AG08395 (cell line): ENCODE measurements at places on chromosomes 2 and 18.

- no peak for DNase-seq
Measured at GRCh38 chr2:16303761-16304160, 361.9 kb downstream of the CYRIA start.

- DNase-seq, result no peak
Measured at GRCh38 chr2:177084607-177085006, 128.0 kb upstream of the HNRNPA3 start.

GRCh38 chr2:34652636-34653035, 1053.5 kb upstream of the FAM98A start:
- no peak for DNase-seq

- DNase-seq, result no peak
Measured at GRCh38 chr2:219991116-219991515, 363.7 kb downstream of the SLC4A3 start.

- DNase-seq, result no peak
Measured at GRCh38 chr2:61463769-61464475, 7.0 kb downstream of the USP34 start.

GRCh38 chr18:48270929-48271328, 138.3 kb downstream of the ZBTB7C start:
- DNase-seq, result no peak

GRCh38 chr2:191758518-191759507, 80.9 kb downstream of the NABP1 start:
- DNase-seq, result peak; percentile 55

DNA sequence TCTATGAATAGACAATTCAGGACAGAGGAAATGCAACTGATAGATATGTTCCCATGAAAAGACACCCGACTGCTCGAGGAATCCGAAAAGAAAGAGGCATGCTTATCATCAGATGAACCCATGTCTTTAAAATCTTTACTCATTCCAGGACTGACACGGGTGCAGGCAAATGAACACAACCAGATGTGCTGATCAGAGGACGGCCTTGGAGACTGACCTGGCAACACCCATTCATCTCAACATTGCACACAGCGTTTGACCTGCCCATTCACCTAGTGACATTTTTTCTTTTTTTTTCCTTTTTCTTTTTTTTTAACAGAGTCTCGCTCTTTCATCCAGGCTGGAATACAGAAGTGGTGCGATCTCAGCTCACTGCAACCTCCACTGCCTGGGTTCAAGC, 377.5 kb downstream of the EIPR1 start:
- no peak for DNase-seq

- DNase-seq, result peak; percentile 69
Measured at GRCh38 chr2:174561283-174561971, 36.2 kb downstream of the WIPF1 start.

DNA sequence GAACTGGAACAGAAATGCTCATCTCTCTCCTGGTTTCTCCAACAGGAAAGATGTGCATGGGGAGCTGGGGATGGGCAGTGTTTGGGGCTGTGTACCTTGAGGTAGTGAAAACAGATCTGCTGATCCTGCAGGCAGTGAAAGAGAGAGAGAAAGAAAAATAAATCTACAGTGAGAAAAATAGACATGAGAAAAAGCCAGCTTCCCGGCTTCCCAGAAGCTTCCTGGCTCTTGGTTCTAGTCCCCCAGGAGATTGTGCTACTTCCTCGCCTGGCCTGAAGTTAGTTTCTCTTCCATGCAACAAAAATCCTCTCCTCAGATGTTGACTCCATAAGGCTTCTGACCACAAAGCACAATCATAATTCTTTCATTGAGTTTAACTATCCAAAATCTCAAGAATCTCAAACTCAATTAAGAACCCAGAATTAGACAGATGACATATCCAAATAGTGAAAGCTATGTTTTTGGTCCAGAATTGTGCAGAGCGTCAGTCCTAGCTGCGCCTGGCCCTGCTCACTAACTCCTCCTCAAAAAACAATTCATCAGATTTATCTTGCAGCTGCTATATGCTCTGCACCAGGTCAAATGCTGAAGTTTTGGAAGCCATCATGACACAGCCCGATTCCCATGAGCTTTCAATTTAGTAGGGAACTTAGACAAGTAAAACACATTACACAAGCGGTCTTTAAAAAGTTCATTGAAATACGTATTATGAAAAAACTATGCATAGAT, 20.1 kb upstream of the NAB1 start:
- DNase-seq, result no peak

DNA sequence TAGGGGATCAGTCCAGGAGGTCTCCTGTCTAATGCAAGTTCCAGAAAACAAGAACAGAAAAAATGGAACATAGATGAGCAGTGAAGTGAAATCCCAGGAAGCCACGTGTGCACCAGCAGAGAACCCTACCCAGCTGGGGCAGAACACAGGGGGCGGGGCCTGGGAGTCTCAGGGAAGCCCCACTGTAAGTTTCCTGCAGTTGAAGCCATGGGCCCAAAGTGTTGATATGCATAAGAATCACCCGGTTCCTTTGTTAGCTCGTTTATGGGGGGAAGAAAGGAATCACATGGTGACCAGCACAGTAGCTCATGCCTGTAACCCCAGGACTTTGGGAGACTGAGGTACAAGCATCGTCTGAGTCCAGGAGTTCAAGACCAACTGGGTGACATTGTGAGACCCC, 131.3 kb downstream of the INO80D start:
- DNase-seq, result no peak

GRCh38 chr2:213934560-213934959, 476.3 kb upstream of the VWC2L start:
- peak; percentile 4 for DNase-seq

- no peak for DNase-seq
Measured at GRCh38 chr2:221649051-221649775, 77.1 kb upstream of the EPHA4 start.

DNA sequence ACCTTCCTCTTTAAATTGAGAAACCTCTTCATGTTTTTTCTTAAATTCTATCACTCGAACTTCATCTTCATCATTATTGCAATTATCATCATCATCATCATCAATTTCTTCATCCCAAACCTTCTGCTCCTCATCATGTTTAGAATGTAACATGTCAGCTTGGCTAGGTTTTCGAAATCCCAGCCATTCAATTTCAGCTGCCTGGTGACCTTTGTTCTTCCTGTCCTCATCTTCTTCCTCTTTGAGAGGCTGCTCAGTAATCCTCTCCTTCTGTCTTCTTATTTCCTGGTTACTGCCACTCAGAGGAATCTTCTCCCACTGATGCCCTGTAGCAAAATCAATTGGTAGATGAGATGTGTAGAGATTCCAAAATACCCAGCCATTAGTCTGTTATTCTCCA, 4.2 kb downstream of the ERMN start:
- no peak for DNase-seq

- no peak for DNase-seq
Measured at GRCh38 chr2:133484784-133485183, 83.5 kb downstream of the NCKAP5 start.

GRCh38 chr2:121476684-121477083, 54.0 kb upstream of the RNU4ATAC start:
- DNase-seq, result no peak

DNA sequence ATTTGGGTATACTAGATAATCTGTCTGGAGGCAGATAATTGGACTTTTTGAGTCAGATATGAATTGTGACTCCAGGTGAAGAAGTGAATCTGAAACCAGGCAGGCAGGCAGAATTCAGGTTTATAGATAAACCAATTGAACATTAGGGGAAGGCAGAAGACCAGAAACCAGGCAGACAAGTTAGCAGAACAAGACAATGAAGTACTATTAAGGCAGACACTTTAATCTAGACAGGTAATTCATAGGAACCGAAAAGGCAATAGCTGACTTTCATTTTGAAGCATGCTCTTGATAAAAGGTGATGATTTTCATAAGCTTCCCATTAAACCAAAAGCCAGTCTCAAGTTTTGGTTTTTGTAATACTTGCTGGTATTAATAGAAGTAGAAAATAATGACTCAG, 19.3 kb upstream of the SLC4A10 start:
- no peak for DNase-seq

GRCh38 chr18:31386741-31387140, 10.2 kb downstream of the DSG4 start:
- no peak for DNase-seq

DNA sequence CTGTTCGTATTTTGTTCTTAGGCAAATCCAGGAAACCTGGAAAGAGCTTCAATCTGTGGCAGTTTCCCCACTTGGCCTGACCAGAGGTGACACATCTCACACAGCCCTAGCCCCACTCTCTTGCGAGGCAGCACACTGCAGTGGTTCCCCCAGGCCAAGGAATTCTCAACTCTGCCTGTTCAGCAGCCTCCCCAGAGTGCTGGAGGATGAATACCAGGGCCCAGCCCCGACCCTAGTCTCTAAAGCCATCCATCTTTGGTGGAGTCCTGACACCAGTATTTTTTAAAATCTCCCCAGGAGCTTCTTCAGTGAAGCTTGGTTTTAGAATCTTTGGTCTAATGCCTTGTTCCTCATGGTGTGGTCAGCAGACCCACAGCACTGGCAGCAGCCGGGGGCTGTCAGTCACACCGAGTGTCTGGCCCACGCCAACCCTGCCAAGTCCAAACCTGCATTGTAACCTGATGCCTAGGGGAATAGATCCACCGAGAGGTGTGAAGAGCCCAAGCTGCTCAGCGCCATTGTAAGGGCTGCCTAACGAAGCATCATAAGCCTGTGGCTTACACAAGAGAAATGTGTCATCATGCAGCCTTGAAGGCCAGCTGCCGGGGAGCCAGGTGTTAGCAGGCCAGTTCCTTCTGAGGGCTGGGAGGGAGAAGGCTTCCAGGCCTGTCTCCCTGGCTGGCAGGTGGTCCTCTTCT, 428.7 kb upstream of the ID2 start:
- no peak for DNase-seq

- no peak for DNase-seq
Measured at GRCh38 chr2:109473616-109474318, 140.0 kb downstream of the SEPTIN10 start.

GRCh38 chr2:209368914-209369313, 54.9 kb upstream of the MAP2 start:
- peak; percentile 67 for DNase-seq

GRCh38 chr2:168589236-168590211, 133.5 kb downstream of the CERS6 start:
- DNase-seq, result no peak

- DNase-seq, result no peak
Measured at GRCh38 chr2:126912201-126912600, 13.5 kb downstream of the TEX51 start.

DNA sequence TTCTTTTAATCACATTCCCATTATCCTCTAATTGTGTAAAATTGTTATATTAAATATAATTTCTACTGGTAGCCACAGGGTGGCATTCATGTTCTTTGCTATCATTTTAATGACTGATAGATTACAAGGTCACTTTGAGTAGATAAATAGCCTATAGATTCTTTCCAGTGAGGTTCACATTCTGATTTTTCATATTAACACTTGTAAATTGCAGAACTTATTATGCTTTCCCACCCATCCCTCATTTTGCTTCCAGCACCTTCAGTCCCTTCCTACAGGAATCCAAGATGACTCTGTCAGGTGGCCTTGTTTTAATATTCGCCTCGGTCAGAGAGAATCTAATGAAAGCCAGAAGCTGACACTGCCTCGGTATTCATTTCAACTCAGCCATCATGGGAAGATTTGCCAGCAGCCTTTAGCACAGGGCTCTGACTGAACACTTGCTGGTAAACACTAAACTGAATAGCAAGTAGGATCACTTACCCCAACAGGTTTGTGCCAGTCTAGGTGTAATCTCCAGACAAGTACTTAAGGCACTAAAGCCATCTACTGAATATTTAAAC, 101.2 kb upstream of the FSHR start:
- peak; percentile 4 for DNase-seq

GRCh38 chr2:119234021-119235019, 10.7 kb downstream of the STEAP3 start:
- no peak for DNase-seq

GRCh38 chr2:224908818-224909217, 133.4 kb downstream of the DOCK10 start:
- DNase-seq, result no peak

GRCh38 chr2:226117510-226118065, 682.0 kb downstream of the IRS1 start:
- DNase-seq, result no peak
